ENCODE measurements at places on chromosomes 3 and 15. TPM values are rescaled to one million over a fixed set of nuclear protein-coding genes. Genes with fewer than 3 reads are reported as not detected.

GRCh38 chr15:55535436-55535835 lies 27.4 kb upstream of the DNAAF4 start:
- H3K27ac ChIP-seq = no peak overlapping the region
- H3K4me1 ChIP-seq = no peaks in the 10 kb centered on the region
- no peaks in the 10 kb centered on the region for H3K36me3 ChIP-seq
- H3K4me3 ChIP-seq = no peak overlapping the region
- no peaks in the 10 kb centered on the region for H3K27me3 ChIP-seq

THBS1 gene
- total RNA-seq = 8,883 TPM

SMCO1 gene
- not detected for total RNA-seq

- H3K4me3 ChIP-seq = no peak overlapping the region
- DNase-seq = no peak
- no peaks in the 10 kb centered on the region for H3K27me3 ChIP-seq
Observed at GRCh38 chr3:178271740-178272387, 264.4 kb upstream of the KCNMB2 start.

ACAN gene
- total RNA-seq = not detected

DNA sequence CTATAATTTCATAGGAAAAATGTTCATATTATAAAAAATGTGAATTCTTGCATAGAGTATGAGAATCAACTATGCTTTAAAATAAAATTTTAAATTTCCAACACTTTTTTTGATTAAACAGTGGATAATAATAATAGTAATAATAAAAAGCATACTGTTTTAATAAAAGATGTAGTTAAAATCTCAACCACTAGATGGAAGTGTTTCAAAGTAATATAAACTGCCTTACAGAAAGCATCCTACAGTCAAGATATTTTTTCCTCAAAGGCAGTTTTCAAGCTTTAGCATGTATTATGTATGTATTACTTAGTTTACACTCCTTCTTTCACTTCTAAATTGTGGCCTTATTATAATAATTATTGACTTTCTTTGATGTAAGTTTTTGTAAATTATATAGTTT lies 217.5 kb downstream of the CHL1 start:
- no peak overlapping the region for H3K27ac ChIP-seq
- no peaks in the 10 kb centered on the region for H3K36me3 ChIP-seq
- no peaks in the 10 kb centered on the region for H3K4me1 ChIP-seq
- no peaks in the 10 kb centered on the region for H3K27me3 ChIP-seq

Measured in endothelial cell of umbilical vein (primary cell).